ENCODE measurements at places on chromosomes 3 and 15.

- no peak for DNase-seq
Observed at GRCh38 chr3:194401868-194402329, 2.8 kb upstream of the GP5 start.

DNA sequence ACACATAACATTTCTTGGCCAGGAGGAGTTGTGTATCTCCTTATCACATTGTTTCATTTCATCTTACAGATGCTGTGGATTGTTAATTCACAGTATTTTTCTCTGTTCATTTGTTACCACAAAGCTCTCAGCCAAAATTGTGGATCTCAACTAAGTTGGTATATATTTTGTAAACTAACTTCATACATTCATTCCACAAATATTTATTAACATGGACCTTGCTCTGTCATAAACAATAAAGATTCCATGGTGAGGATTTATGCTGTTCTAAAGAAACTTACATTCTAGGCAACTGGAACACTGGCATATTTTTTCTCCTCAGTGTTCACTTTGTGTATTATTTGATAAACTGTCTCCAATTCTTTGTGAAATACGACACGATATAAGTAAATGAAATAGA lies 268.8 kb downstream of the CNTN3 start:
- DNase-seq = no peak

DNA sequence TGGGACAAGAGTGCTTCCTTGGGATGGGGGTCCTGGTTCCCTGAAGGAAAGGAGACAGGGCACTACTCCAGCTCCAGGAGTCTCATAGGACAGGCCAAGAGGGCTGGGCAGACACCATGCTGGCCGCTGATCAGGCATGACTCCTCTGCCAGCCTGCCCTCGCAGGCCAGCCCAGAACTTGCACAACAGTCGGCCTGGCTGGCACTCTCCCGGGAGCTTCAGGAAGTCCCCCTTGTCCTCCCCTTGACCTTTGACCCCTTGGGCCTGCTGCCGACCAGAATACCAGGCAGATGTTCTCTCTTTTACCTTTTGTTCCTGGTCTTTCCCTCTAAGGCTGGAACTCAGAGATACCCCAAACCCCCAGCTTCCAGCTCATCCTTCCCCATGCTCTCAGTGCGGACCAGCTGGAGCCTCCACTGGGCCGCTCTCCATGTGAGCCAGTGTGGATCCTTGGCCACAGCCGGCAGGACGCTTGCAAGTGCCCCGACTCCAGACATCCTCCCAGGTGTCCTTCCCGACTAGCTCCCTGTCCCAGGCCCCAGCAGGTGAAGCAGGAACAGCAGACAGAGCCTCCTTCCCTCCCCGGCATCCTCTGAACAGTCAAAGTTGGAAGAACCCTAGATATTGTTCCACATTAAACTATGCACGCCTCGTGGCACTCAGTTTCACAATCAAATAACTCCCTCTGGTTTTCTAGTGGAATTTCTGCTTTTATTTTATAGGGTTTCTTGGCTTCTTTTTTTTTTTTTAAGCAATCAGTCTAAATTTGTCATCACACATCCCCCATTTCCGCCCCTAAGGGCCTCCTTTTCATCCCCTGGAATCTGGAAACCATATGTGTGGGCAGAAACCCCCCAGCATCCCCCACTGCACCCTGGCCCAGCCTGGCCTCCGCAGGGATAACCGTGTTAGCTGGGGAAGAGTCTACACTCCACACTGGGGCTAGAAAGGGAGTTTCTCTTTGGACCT lies 15.7 kb downstream of the VPS18 start:
- no peak for DNase-seq

GRCh38 chr15:78065284-78065872 lies 12.1 kb downstream of the TBC1D2B start:
- no peak for DNase-seq

GRCh38 chr3:134371542-134372324 lies 2.5 kb downstream of the AMOTL2 start:
- no peak for DNase-seq

- DNase-seq = no peak
Observed at GRCh38 chr3:69669070-69669469, 70.2 kb upstream of the MITF start.

DNA sequence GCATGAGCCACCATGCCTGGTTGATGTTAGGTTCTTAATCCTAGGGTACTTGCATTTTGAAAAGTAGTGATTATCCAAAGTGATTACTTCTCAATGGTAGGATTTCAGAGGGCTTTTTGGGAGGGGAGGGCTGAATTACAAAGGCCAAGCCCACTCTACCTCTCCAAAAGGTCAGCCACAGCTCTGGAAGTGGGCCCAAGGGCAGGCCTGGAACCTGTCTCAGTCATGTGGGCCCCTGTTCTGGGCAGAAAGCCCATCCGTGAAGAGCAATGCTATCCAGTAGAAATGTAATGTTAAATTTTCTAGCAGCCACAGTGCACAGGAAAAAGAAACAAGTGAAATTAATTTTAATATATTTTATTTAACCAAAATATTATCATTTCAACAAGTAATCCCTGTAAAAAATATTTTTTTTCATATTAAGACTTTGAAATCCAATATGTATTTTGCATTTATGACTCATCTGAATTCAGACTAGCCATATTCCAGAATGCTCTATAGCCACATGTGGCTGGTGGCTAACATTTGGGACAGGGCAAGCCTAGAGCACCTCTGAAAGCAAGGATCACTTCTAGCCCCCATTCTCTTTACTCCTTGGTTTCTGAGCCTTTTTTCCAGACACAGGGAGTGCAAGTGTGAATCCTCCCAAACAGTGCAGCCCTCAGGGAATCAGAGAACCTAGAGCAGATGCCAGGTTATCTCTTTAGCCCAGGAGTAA lies 16.8 kb downstream of the RFT1 start:
- DNase-seq = no peak

GRCh38 chr15:60004009-60004845 lies at the start of gene FOXB1:
FOXB1 (plus strand) TSS chr15:60004311; CDS start chr15:60004964, 653 bp downstream.
- DNase-seq = peak; percentile 38

DNA sequence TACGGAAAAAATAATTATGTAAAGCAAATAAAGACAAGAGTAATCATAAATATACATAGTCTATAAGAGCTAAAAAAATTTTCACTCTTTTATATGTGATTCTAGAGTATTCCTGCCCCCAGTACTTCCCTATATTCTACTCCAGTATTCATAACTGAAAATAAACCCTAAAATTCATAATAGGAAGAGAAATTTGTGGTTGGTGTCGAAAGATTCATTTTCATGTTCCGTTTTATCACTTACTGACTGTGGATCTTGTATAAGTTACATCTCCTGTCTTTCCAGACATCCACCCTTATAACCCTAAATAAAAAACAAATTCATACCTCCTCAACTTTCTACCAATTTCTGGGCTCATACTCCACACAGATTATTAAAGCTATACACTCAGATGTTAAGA lies 16.0 kb upstream of the MBNL1 start:
- DNase-seq = no peak

- DNase-seq = peak; percentile 25
Observed at GRCh38 chr15:76169018-76169417, 109.2 kb downstream of the TMEM266 start.

DNA sequence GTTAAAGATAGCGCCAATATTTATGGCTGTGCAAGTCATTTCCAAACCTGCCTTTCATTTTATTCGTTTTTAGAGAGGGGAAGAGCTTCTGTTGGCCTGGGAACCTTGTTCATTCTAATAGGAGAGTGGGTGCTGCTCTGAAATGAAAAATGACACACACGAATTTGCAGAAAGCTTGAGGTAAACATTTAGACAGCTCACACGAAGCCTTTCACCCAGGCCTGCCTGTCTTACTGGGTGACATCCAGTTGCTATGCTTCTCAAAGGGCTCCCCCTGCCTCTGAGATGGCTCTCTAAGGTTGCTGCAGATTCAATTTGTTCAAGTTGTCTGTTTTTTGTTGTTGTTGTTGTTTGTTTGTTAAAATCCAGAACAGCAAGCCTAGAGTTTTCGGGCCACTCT lies 18.2 kb downstream of the PEX5L start:
- peak; percentile 31 for DNase-seq

- no peak for DNase-seq
Observed at GRCh38 chr3:57948781-57949242, 59.4 kb upstream of the FLNB start.

DNA sequence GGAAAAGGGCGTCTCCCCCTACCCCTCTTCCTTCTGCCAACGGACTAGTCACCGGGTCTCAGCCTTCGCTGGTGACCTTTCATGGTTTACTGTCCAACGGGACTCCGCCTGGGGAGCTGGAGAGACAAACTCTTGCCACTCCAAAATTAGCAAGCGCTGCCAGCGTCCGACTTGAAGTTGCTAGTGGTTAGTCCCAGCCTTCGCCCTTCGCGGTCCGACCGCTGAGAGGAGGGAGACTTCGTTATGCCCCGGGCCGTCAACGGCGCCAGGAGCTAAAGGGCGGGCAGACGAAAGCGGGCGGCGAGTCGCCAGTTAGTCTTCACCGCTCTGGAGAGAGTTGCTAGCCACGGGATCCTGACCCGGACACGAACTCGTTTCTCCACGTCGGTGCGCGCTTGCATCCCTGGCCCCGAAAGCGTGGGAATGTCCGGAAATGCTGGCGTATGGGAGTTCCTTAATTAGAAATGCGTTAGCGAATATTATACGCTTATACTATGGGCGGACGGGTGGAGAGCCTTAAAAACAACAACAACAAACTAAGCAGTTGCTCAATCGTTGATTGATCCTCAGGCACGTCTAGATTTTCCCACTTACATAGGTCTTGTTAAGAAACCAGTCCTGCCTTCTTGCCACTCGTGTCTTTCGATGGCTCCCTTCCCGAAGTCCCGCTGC lies 716 bp downstream of the SMC4 start:
- DNase-seq = peak; percentile 37

- no peak for DNase-seq
Observed at GRCh38 chr3:183975981-183976662, 41.6 kb downstream of the ABCC5 start.

DNA sequence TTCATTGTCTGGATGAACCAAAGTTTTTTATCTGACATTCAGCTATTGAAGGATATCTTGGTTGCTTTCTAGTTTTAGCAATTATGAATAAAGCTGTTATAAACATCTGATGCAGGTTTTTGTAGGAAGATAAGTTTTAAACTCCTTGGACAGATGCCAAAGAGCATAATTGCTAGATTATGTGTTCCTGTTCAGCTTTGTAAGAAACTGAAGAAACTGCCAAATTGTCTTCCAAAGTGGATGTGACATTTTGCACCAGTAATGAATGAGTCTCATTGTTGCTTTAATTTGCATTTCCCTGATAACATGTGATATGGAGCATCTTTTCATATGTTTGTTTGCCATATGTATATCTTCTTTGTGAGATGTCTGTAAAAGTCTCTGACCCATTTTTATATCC lies 239.9 kb upstream of the TTC14 start:
- DNase-seq = no peak

DNA sequence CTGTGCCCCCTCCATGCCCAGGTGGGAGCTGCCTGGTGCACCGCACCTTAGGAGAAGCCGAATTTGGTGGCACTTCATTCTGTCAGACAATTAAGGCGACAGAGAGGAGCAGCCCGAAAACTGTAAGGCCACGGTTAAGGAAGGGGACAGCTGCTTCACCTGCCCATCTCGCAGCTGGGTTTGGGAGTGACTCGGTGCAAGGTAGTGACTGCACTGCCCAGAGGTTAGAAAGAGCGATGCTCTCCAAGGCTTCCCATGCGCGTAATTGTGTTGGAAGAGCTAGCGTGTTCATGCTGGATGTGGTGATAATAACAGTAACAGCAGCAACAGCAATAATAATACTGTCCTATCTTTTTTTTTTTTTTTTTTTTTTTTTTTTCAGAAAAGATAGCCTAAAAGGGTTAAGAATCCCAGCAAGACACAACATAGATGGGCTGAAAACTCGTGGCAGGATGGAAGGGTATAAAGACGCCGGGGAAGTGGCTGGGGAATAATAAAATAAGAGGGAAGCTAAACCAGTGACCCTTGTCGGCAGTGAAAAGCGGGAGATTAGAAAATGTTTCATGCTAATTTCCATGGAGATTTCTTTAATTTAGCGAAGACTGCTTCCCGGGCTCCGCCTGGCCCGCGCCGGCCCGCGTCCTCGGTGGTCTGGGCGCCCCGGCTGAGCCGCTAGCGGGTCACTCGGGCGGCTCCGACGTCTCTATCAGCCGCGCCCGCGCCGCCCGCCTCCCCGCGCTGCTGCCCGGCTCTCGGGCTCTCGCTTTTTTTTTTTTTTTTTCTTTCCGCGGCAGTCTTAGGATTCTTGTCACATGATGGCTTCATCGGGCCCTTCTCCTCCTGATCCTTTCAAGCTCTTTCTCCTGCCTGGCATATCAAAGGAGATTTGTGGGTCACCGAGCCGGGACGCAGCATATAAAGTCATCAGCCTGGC lies 617.1 kb downstream of the NR2F2 start:
- no peak for DNase-seq

GRCh38 chr3:172317481-172317880 lies 130.8 kb downstream of the GHSR start:
- DNase-seq = no peak

DNA sequence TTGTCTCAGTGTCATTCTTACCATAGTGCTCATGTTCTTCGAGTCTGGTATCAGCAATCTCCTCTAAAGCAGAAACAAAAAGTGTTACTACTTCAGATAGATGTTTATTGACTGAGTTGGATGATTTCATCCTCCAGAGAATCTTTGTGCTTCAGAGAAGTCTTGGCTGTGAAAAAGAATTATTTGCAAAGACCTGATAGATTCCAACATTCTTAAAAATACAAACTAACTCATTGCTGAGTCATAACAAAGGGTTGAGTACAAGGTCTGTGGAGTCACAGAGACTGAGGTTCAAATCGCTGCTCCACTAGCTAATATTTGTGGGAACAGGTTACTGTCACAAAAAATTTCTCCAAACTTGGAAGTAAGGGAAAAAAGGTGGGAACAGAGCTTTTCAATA lies 9.0 kb upstream of the STRIT1 start:
- no peak for DNase-seq

- DNase-seq = no peak
Observed at GRCh38 chr3:102098130-102098885, 249.0 kb downstream of the NFKBIZ start.

- no peak for DNase-seq
Observed at GRCh38 chr3:132228923-132229322, 88.3 kb upstream of the ACP3 start.

DNA sequence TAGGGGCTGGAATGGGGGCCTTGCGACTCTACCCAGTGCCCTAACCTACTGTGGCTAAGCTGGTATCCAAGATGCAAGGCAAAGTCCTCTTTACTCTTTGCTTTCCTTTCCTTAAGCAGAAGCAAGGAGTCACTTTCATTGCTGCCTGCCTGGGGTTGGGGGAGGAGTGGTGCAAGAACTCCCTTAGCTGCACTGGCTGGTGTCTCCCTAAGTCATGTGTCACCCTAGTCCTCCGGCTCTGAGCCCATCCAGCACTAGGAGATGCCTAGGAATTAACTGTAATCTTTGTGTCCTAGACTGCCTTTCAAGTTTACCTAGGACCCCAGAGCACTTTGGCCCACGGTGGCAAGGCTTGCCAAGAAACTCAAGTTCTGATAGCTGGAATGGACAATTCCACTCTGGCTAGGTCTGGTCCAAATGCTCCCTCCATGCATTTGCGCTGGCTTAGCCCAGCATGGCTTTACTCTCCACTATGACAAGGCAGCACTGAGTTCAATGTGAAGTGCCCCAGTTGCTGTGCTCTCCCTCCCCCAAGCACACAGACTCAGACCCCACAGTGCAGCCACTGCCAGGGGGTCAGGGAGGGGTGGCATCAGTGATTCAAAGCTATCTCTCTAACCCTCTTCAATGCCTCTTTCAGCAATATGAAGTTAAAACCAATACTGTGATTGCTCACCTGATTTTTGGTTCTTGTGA lies 58.7 kb downstream of the ESYT3 start:
- no peak for DNase-seq
